ENCODE measurements at places on chromosomes 5 and 9. TPM values are rescaled to one million over a fixed set of nuclear protein-coding genes. Genes with fewer than 3 reads are reported as not detected.

The CRHBP gene
- total RNA-seq: 3.0 TPM

The ADAMTS19 gene
- total RNA-seq: 2.1 TPM

The ENTPD8 gene
- total RNA-seq: not detected

The LVRN gene
- 0.25 TPM for total RNA-seq

The SVEP1 gene
- total RNA-seq: 12.2 TPM

The RFESD gene
- 5.0 TPM for total RNA-seq

The ISL1 gene
- total RNA-seq: not detected

The ZNF883 gene
- 6.9 TPM for total RNA-seq

The SLC36A3 gene
- total RNA-seq: not detected

The SH3PXD2B gene
- total RNA-seq: 5.1 TPM

The CARTPT gene
- not detected for total RNA-seq

The CCDC183 gene
- total RNA-seq: 2.0 TPM

The CMYA5 gene
- total RNA-seq: 757 TPM

The NDST1 gene
- 67.8 TPM for total RNA-seq

The FST gene
- total RNA-seq: 7.1 TPM

The CAST gene
- total RNA-seq: 569 TPM

The UAP1L1 gene
- 14.0 TPM for total RNA-seq

The TNFSF8 gene
- total RNA-seq: 0.86 TPM

The XRCC4 gene
- 7.2 TPM for total RNA-seq

The GDF9 gene
- total RNA-seq: 0.09 TPM

The HINT1 gene
- total RNA-seq: 152 TPM

The MEGF10 gene
- total RNA-seq: 1.1 TPM
